ENCODE measurements at places on chromosomes 4 and X.

- DNase-seq = no peak
Measured at GRCh38 chr4:101328063-101328602, 19.2 kb downstream of the PPP3CA start.

DNA sequence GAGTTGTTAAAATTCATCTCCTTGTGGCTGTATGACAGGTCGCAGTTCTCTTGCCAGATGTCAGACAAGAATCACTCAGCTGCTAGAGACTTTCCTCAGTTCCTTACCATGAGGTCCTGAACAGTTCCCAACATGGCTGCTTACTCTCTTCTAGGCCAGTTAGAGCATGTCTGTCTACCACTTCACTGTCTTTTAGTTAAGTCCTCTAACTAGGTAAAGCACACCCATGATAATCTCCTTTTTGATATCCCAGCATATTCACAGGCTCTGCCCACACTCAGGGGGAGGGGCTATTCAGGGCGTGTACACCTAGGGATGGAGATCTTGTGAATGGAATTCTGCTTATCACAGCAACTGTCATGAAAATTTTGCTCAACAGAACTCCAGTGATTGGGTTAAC lies 190.1 kb downstream of the ADAMTS3 start:
- DNase-seq = no peak

- no peak for DNase-seq
Measured at GRCh38 chr4:54842656-54843055, 184.9 kb downstream of the KIT start.

DNA sequence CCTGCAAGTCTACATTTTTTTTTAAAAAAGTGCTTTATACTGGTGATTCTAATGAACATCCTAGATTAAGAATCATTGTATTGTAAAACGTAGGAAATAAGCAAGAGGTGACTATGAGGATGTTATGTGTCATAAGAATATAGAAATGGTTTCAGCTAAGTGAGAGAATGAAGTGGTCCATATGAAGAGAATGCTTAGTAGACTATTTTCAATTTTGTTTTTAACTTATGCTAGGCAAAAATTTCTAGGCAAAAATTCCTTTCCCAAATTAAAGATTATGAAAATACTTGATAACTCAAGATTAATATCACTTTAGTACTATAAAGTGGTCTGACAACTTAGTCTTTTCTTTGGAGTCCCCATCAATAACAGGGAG lies 825 bp downstream of the DYNLT3 start:
- DNase-seq = no peak

DNA sequence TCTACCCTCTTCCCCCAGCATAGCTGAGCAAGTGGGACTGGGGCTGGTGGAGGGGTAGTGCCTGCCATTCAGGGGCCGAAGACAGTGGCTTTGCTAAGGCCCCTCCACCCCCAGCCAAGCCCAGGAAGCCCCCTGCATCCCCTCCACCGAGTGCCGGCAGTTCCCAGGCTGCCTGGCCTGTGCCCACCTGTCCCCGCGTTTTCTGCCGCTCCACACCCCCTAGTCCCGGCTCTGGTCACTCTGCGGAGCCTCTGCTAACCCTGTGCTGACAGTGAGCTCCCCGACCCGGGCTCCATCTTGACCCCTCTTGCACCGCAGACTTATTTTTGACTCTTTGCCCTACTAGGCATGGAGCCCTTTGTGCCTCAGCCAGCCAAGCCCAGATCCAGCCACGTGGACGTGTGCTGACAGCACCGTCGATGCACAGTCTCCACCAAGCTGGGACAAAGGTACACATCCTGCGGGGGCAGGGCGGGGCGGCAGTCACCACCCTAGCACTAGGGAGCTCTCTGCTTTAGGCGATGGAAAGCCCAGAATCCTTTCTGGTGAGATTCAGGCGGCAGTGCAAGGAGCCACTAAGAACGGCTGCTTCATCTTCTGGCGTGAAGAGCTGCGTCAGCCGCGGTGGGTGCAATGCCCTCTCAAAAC lies 96.6 kb downstream of the PHKA2 start:
- no peak for DNase-seq

DNA sequence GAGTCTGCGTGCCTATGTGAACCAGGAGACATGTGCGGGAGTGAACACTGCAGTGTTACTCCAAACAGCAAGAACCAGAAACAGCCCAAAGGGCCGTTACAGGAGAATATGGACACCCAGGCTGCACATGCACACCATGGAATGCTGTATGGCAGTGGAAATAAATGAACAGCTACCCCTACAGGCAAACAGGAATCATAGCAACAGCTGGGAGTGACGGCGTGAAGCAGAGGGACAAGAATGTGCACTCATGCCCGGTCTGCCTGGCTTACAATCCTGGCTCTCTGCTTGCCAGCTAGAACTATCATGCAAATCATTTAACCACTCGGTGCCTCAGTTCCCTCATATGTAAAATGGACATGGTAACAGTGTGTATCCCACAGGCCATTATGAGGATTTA lies 16.6 kb downstream of the GPKOW start:
- DNase-seq = no peak

GRCh38 chrX:121356139-121356849 lies 308.9 kb downstream of the GLUD2 start:
- no peak for DNase-seq

- no peak for DNase-seq
Measured at GRCh38 chr4:125836597-125837195, 521.9 kb downstream of the FAT4 start.

- no peak for DNase-seq
Measured at GRCh38 chr4:144494280-144494679, 151.7 kb upstream of the HHIP start.

DNA sequence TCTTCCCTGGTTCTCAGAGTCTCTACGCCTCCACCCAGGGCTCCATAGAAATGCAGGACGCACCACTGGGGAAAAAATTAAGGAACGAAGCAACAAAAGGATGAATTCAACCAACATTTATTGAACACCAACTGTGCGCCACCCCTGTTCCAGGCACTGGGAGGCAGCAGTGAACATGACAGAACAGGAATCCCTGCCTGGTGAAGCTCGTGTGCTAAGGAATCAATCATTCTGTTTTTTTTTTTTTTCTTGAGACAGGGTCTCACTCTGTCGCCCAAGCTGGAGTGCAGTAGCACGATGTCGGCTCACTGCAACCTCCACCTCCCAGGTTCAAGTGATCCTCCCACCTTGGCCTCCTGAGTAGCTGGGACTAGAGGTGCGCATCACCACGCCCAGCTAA lies 1.9 kb upstream of the FTSJ1 start:
- DNase-seq = no peak

DNA sequence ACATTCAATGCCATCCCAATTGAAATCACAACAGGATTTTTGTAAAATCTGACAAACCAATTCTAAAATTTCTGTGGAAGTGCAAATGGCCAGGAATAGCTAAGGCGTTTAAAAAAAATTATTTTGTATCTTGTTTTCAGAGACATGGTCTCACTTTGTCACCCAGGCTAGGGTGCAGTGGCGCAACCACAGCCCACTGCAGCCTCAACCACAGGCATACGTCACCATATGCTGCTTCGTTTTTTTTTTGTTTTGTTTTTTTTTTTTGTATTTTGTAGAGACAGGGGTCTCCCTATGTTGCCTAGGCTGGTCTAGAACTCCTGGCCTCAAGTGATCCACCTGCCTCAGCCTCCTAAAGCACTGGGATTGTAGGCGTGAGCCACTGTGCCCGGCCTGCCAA lies 24.5 kb downstream of the ZNF41 start:
- no peak for DNase-seq

DNA sequence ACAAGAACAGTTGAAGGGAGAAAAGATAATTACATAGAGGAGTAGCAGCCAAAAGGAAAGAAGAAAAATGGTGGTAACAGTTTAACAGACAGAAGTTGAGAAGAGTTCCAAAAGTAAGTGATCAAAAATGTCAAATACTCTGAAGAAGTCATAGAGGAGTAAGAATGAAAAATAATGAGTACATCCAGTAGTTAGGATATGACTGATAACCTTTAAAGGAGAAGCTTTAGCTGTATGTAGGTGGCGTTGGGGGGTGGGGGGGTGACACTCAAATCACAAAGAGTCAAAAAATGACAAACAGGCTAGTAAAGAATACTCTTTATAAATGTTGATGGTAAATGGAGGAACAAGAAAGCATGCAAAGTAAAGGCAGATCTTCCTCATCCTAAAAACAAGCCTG lies 40.6 kb downstream of the RAB33A start:
- DNase-seq = no peak

- no peak for DNase-seq
Measured at GRCh38 chr4:40840255-40840984, 90.7 kb downstream of the NSUN7 start.

GRCh38 chr4:88828842-88829571 lies 131.4 kb upstream of the NAP1L5 start:
- no peak for DNase-seq

DNA sequence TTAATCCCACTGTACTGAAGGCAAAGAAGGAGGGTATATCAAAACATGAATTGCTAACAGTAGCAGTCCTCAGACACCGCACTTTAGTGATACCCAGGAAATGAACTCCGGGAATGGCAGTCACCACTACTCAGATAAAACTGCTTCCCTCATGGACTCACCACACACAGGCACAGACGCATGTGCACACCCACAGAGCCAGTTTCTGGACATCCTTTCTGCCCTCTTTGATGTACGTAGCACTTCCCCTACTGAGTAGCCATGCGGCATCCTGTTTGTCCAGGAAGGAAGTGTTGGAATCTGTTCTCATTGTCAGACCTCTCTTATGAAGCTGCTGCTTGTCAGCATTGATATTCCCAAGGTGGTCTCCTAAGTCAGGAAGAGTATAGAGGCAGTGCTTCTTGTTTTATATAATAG lies 95.7 kb downstream of the DCLK2 start:
- DNase-seq = no peak

GRCh38 chr4:40963897-40964478 lies 214.2 kb downstream of the NSUN7 start:
- no peak for DNase-seq

DNA sequence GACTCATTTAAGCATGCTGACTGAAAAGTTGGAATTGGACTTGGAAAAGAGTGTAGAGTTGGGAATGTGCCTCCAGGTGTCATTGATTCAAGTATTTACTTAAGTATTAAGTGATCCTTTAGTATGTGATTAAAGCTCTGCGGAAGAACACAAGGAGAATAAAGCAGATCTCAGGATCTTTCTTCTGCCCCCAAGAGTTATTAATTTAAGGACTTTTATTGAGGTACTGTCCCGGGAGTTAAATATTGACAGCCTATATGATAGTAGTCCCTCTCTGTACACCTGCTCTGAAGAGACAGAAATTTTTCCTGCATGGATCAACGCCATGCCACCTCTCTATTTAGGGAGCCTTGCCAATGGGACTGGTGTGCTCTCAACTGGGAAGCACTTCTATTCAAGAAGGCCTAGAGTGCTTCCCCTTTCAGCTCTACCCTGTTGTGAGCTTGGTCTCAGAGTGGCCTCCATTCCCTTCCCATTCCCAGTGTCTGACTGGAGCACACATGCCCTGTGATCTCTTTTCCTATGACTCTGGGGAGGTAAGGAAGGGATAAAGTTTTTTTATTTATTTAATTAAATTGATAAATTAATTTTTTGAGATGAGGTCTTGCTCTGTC lies 75.9 kb downstream of the SHISA3 start:
- no peak for DNase-seq

GRCh38 chr4:108527723-108528122 lies 92.7 kb upstream of the RPL34 start:
- no peak for DNase-seq

DNA sequence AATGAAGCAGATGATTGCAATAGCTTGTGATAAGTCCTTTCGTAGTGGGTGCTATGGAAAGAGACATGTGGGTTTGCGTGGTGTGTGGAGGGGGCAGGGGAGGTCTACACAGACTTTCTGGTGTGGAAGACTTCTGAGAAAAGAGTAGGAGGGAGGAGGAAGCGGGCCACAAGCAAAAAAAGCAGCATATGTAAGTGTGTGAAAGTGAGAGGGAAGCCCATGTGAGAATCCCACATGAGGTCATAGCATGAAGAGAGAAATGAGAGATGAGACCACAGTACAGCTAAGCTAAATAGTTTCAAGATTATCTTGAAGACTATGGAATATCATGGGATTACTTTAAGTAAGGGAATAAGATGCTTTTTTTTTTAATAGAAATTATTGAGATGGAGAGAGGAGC lies 2039.9 kb upstream of the TENM3 start:
- no peak for DNase-seq

DNA sequence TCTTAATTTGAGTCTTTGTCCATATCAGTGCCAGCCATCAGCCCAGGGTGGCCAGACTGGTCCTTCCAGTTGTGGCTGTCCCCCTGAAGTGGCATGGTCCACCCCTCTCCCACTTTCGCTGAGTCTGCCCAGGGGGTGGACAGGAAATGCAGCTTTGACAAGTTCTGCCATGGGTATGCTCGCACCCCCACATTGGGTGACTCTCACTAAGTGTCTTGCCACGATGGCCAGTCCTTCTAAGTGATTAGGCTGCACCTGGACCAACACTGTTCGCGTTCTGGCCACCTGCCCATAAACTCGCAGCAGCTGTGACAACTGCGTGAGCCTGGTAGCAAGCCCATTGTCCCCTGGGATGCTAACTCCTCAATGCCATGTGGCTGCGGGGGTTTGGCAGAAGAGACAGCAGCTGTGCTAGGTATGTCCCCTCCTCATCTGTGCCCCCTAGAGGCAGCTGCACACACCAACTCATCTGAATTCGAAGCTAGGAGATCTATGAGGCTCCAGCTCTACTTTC lies 10.0 kb upstream of the LNX1 start:
- no peak for DNase-seq

GRCh38 chrX:17500145-17500579 lies 125.2 kb downstream of the NHS start:
- no peak for DNase-seq

DNA sequence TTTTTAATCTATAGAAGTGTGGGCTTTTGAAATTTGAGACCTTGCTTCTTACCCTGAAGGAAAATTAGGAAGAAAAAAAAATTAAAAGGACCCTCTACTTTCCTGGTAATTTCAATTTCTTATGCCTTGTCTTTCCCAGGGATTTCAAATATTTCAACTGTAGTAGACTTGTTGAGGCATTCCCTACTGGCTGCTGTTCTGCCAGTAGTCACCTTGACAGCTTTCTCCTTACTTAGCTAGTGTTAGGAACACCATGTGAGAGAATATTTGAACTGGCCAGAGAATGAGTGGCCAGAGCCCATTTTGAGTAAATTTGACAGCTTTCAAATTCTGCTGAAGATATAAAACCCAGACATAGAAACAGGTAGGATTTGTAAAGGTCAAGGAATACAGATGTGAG lies 24.0 kb upstream of the GBA3 start:
- DNase-seq = no peak

DNA sequence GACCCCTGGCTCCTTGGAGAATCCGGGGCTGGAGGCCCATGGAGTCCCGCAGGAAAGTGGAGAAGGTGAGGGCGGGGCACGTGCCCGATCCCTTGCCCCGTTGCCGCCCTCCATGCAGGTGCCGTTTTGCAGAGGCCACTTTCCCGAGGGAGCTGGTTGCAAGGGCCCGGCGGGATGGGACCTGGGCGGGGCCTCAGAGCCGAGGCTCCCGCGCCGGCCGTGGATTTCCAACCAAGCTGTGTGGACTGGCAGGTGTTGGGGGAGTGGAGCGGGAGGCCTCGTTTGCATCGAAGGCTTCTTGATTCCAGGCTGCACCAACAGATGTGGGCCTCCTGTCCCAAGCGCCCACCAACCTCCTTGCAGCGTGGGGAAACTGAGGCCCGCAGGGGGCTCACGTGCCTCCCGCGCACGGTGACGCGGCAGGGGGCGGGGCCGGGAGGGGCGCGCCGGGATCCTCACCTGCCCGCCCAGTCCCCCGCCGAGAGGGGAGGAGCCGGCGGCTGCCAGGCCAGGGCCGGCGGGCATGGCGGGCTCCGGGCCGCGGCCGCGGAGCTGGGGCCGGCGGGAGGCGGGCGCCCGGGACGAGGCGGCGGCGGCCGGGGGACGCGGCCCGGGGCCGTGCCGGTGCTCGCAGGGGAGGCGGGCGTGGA lies 24.9 kb downstream of the SH3BP2 start:
- DNase-seq = no peak

- no peak for DNase-seq
Measured at GRCh38 chrX:44382871-44383270, 39.4 kb upstream of the EFHC2 start.

All from activated T-helper 9 cell treated with anti-CD3 and anti-CD28 coated beads, Interleukin-2, amount 50 U/mL, for 16 hours (primary cell).